Midbrain (tissue), 1 donor: ENCODE measurements at places on chromosomes 2 and 18.

DNA sequence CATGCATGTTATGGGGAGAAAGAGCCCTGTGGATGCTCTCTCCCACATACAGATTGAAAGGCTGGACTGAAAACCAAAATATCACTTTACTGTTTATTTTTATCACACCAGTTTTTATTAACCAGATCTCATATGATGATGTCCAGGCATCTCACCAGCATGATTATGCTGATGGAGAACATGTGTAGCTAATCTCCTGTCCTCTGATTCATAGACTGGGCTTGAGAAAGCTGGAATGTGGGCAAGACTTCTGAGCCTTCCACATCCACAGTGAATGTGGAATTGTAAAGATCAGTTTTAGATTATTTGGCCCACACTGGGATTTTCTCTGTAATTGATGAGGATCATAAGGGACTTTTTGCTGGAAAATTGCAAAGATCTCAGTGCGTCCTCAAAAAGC is 137.9 kb downstream of the ICOS start:
- DNase-seq, result no peak

DNA sequence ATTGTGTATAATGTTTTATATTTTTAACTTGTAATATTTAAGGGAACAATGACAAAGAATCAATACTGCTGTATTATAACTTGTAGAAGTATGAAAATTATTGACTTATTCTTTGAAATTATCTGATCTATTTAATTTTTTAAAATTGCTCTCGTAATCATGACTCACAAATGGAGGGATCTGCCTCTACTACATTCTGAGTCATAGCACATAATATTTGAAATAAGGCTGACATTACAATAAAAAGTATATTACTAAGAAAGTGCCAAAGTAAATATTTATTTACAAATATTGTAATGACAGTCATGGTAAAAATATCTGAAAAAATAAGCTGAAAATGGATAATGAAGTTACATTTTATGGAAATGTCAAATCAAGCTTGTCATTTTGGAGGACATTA is 1144.6 kb upstream of the CDH2 start:
- no peak for DNase-seq

DNA sequence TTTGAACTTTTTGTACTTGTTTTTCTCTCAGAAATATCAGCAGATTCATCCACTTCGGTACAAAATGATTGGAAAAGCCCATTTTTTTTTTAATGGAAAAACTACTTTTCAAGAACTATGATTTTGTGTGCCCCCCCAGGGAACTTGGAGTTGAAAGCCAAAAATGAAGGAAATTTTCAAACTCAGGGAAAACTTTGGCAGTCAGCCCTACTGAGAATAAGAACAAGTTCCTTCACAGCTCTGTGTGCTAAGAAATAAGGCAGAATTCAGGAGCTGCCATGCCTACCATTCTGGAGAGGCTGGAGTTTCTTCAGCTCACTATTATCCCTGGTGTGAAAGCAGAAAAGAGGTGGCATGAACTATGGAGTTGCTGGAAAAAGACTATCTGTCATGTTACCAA is 226.0 kb upstream of the SLC35G4 start:
- no peak for DNase-seq

GRCh38 chr2:137775529-137775928 is 188.7 kb upstream of the HNMT start:
- no peak for DNase-seq

GRCh38 chr2:176088048-176088936 is 4.2 kb upstream of the HOXD13 start:
- DNase-seq, result peak; percentile 5

- peak; percentile 23 for DNase-seq
Observed at GRCh38 chr2:157789933-157790511, 86.1 kb downstream of the ACVR1 start.
